ENCODE measurements at places on chromosomes 7 and 10.

DNA sequence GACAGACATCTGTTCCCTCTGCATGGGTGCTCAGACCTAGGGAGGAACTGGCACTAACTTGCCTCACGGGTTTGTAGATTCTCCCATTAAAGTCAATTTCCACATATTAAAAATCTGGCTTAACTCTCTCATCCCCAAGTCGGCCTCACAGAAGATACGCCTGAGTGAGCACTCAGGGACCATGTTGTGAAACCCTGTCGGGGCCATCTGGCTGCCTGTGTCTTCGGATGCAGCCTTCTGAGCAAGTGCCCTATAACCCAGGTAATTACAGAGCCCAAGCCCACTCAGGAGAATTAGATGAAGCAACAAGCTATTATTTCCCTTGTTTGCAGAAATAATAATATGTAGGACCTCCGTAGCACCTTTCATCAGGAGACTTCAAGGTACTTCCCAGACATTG lies 219.3 kb upstream of the GLI3 start:
- DNase-seq = peak; percentile 15

DNA sequence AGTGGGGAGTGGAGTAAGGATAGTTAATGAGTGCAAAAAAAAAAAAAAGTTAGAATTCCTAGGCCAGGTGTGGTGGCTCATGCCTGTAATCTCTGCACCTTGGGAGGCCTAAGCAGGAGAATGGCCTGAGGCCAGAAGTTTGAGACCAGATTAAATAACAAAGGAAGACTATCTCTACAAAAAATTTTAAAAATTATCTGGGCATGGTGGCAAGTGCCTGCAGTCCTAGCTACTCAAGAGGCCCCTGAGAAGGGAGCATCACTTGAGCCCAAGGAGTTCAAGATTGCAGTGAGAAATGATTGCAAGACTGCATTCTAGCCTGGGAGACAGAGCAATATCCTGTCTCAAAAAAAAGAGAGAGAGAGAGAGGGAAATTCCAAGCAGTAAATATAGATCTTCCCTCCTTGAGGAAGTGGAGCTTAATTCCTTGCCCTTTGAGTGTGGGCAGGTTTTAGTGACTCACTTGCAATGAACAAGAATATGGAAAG lies 19.5 kb upstream of the CSTF2T start:
- no peak for DNase-seq

DNA sequence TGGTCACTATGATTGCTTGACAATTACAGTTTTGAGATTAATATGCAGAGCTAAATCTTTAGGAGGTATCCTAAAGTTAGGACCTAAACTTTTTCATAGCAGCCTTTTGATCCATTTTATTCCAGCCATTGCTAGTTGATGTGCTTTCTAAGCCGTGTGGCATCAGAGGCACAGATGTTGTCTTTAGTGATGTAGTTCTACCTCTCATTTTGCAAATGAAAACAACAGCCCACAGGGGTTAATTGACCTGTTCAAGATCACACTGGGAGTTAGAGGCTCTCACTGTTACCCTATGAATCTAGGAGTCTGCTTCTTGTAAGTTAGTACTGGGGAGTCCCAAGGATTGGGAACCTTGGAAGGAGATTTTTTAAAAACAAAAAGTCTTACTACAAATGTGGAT lies 10.6 kb downstream of the AUTS2 start:
- no peak for DNase-seq

- no peak for DNase-seq
Observed at GRCh38 chr7:133207687-133208086, 45.2 kb upstream of the EXOC4 start.

DNA sequence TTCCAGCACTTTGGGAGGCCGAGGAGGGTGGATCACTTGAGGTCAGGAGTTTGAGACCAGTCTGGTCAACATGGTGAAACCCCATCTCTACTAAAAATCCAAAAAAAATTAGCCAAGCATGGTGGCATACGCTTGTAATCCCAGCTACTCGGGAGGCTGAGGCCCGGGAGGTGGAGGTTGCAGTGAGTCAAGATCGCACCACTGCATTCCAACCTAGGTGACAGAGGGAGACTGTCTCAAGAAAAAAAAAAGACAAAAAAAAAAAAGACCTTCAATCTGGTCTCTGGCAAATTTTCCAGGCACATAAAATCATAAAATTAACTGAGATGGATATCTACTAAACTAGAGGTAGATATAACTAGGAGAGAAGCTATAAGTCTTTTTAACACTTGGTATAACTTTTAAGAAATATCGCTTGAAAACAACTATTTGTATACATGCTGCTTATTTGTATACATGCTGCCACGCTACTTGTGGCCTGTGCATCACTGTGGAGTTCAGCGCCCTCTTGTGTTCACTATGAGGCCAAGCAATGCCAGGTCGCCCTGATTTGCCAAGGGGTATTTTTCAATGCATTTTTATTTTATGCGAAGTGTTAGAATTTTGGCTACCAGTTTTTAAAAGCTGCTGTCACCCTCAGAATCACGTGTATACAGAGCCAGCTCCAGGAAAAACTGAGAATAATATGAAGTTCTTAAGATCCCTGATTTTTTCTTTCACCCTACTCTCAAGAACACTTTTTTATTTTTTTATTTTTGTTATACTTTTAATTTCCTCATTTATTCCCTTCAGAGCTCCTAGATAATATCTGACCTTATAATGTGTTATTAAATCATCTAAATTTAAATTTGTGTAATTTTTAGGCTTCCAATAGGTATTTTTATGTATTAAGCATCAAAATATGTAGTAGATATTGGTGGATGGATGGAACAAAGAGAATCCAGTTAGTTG lies 26.7 kb downstream of the CYCS start:
- DNase-seq = peak; percentile 88

GRCh38 chr7:140161047-140161446 lies 15.7 kb downstream of the KDM7A start:
- peak; percentile 60 for DNase-seq

GRCh38 chr7:128880791-128881457 lies 18.3 kb downstream of the ATP6V1F start:
- no peak for DNase-seq

- no peak for DNase-seq
Observed at GRCh38 chr7:29146057-29146706, at the start of gene CPVL. CPVL (minus strand) TSS chr7:29146537; CDS start chr7:29121061, 25,476 bp downstream.

DNA sequence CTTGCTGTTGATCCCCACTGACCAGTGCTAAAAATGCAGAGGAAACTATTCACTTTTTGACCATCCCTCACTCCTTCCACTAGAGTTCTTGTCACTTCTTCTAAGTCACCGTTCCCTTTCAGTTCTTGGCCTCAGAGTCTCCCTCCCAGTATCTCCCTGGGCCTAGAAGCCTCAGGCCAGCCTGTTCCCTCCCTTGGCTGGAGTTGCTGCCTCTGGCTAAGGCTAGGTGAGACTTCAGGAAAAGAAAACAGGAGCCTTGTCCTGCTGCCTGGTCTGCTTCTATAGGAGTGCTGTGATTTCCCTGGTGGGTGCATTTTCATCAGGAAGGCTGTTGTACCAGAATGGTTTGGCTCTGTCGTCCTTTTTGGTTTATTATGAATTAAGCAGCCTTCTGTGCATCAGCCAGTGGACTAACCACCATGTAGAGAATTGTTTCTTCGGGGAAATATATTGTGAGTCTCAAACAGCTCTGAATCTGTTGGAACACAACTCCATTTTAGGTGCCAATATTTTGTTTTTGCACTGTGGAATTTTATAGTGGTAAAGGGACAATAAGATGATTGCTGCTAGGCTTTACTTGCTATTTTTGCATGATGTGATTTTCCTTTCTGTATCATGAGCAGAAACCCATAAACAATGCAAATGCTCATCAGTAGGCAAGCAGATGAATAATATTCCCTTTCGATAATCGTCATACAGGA lies 233.4 kb upstream of the FZD1 start:
- no peak for DNase-seq
